ENCODE measurements at places on chromosomes 2 and 18.

DNA sequence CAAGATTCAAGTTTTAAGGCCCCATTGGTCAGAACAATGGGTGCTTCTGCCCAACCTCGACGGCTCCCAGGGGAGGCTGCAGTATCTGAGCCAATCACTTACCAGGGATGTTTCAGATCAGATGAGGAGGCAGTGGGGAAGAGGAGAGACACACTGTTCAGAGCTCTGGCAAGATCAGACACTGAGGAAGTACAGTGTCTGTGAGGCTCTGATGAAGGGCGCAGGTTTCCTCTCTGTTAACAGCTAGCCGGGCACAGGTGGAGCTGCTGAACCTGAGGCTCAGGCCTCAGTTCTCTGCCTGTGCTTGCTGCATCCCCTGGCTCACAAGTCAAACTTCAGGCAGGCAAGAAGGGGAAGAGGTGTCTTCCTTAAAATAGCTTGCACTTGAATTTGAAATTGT, 69.7 kb downstream of the TPO start:
- no peak for DNase-seq

GRCh38 chr2:75320898-75321598, 121.7 kb upstream of the TACR1 start:
- no peak for DNase-seq

- DNase-seq = no peak
Measured at GRCh38 chr18:5521000-5521399, 22.8 kb downstream of the EPB41L3 start.

- no peak for DNase-seq
Measured at GRCh38 chr18:6444466-6445228, 29.9 kb upstream of the L3MBTL4 start.

- no peak for DNase-seq
Measured at GRCh38 chr2:105385731-105386540, 12.9 kb downstream of the FHL2 start.

- no peak for DNase-seq
Measured at GRCh38 chr18:49608366-49609255, 46.8 kb downstream of the LIPG start.

- DNase-seq = no peak
Measured at GRCh38 chr2:145043399-145043834, 523.5 kb upstream of the ZEB2 start.

GRCh38 chr18:73777356-73778031, 370.1 kb downstream of the FBXO15 start:
- DNase-seq = no peak

- DNase-seq = no peak
Measured at GRCh38 chr2:11642972-11643371, 27.0 kb downstream of the NTSR2 start.

DNA sequence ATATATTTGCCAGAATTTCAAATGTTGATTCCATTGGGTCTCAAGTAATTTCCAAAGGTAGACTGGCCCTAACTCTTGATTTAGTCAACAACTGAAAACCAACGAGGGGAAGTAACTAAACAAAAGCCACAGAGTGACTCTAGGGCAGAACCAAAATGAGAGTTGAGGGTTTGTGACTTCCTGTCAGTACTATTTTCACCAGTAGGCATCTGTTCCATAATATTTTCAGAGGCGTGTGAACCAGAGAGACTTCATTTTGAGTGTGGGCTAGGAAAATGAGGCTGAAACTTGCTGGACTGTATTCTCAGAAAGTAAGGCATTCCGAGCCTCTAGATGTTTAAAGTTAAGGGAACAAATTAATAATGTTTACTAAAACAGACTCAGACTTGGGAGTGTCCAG, 70.6 kb downstream of the GDF7 start:
- DNase-seq = no peak

- no peak for DNase-seq
Measured at GRCh38 chr2:133252780-133253355, 315.4 kb downstream of the NCKAP5 start.

GRCh38 chr2:24915796-24916195, 4.2 kb downstream of the ADCY3 start:
- DNase-seq = no peak

- DNase-seq = no peak
Measured at GRCh38 chr2:43100362-43100882, 126.0 kb downstream of the ZFP36L2 start.

- DNase-seq = no peak
Measured at GRCh38 chr18:41617647-41618046, 337.4 kb upstream of the PIK3C3 start.

DNA sequence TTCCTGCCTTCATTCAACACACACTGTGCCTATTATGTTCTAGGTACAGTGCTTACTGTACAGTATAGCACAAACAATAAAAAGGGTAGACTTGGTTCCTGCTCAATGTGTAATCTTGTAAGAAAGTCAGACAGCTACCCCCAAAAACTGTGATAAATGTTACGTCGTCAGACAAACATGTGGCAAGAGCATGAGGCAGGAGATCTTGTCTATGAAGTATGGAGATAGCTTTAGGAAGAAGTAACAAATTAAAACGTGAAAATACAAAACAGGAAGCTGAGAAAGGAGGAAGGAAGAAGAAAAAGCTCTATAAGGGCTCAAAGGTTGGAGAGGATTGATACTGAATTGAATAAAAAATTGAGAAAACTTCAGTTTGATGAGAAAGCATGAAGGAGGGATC, 276.2 kb upstream of the HNRNPA3 start:
- DNase-seq = no peak

DNA sequence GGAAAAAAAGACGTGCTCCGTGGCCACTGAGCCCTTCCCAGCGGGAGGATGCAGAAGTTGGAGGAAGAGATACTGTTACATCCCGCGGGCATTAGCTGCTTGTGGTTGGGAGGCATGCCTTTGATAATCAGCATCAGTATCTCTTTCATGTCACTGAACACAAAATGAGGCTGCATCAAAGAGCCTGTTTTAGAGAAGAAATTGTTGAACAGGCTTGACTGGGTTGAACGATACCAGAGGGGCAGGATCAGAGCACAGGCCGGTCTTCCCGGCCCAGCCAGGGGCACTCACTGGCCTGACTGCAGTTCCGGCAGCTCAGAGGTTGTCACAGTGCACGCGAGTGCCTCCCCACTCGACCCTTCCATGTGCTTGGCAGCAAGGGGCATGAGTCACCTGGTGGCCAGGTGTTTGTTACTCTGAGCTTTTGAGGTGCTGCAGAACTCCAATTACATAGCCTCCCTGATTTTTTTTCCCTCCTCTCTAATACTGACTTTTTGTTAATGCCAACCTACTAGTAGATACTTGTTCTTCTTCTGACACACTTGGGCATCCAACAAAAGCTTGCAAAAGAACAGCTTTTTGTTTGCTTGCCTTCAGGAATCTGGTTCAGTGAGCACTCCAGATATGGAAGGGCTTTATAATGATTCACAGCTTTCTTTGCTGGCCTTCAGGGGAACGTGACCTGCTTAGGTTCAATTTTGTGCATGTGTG, 121.6 kb downstream of the VAPA start:
- no peak for DNase-seq

DNA sequence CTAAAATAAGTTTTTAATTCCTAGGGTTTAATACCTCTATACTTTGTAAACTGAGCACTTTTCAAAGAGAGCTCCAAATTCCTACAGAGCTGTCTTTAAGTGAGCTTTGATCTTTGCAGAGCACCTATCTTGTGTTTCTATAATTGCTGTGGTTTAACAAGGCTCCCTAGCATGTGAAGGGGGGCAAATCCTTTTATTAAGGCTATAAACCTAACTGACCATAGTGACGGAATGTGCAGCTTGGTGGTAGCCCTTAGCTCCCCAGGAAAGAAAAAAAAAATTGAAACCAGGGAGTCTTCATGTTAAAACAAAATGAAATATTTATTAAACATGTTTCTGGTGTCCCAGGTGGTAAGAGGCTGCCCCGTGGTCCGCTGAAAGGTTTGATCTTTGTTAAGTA, 78.6 kb upstream of the ETAA1 start:
- no peak for DNase-seq

GRCh38 chr2:27133195-27133875, 1.1 kb downstream of the PREB start:
- DNase-seq = no peak

DNA sequence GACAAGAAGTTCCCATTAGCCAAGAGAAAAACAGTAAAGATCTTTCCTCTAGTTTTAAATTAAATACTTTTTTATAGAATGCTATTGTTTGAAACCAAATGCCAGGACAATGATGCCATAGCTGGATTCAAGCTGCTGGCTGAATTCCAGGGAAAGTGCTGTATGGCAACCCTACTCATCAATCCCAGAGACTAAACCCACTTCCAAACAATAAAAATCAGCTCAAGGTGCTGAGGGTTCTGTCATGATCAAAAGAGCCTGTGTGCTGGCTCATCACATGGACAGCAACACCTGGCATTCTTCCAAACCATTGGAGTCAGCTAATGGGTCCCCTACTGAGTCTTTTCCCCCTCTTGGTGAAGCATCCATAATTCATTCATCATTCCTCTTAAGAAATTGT, 53.7 kb upstream of the PARD3B start:
- DNase-seq = no peak

- no peak for DNase-seq
Measured at GRCh38 chr18:68997845-68998244, 200.0 kb downstream of the CCDC102B start.

GRCh38 chr18:13178976-13179375, 39.6 kb upstream of the LDLRAD4 start:
- DNase-seq = no peak

DNA sequence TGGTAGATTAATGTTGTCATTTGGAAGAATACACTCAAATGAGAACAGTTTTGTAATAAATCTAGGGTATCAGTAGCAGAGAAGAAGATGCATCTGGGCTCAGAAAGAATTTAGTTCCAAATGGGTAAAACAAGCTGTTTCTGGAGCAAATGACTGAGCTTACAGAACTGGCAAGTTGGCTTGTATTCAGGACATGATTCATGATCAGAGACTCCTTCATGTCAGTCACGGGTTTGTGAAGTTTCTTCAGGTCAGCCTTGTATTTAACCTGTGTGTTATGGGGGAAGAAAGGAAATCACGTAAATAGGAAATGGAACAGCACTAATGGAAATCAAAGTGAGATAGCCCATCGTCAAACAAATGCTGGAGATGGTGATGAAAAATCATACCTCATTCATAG, 109.1 kb downstream of the RIF1 start:
- no peak for DNase-seq

GRCh38 chr2:33859811-33860461, 260.8 kb upstream of the FAM98A start:
- no peak for DNase-seq

DNA sequence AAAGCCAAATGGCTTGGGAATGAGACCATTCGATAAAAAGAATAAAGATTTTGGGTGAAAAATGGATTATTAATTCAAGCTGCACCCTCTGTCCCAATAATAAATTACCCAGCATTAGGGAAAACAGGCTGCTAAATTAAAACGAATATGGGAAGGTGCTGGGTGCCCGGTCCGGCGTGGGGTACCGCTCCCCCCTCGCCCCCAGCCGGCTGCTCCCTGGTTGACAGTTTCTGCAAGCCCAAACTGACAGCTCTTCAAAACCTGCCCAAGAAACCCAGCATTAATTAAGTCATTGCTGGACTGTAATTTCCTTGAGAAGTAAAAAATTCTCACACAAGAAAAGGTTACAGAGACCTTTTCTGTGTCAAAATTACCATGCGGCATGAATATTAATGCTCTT, 98.6 kb downstream of the PTGR3 start:
- no peak for DNase-seq

GRCh38 chr2:190583507-190584337, 49.2 kb upstream of the NEMP2 start:
- DNase-seq = no peak

GRCh38 chr2:75379476-75380210, 180.3 kb upstream of the TACR1 start:
- no peak for DNase-seq

DNA sequence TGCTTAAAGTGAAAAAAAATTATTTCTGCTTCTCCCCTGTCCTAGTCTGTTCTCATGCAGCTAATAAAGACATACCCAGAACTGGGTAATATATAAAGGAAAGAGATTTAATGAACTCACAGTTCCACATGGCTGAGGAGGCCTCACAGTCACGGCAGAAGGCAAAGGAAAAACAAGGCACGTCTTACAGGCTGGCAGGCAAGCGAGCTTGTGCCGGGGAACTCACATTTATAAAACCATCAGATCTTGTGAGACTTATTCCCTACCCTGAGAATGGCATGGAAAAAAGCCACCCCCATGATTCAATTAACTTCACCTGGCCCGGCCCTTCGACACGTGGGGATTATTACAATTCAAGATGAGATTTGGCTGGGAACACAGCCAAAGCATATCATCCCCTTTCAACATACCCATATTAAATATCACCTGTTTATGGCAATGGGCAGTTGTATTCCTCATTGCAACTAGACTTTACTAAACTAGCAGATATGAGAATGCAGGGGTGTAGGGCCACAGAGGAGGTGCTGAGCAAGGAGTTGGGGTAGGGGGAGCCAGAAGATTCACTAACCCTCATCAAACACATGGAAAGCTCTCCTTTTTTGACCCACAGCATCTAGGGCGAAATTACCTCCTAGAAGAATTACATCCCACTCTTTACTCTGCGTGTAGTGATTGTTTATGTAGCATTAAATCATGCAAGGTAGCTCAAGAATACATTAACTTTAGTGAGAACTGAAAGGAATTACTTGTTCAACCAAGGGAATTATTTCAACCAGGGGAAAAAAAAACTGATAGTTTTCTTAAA, 183.3 kb upstream of the DOK6 start:
- no peak for DNase-seq

- no peak for DNase-seq
Measured at GRCh38 chr2:72367530-72368225, 220.0 kb upstream of the CYP26B1 start.

- no peak for DNase-seq
Measured at GRCh38 chr2:239918749-239919148, 106.4 kb downstream of the NDUFA10 start.

- DNase-seq = no peak
Measured at GRCh38 chr18:56986829-56987228, 160.1 kb upstream of the BOD1L2 start.

GRCh38 chr2:176096986-176097819, 2.4 kb upstream of the HOXD12 start:
- no peak for DNase-seq

DNA sequence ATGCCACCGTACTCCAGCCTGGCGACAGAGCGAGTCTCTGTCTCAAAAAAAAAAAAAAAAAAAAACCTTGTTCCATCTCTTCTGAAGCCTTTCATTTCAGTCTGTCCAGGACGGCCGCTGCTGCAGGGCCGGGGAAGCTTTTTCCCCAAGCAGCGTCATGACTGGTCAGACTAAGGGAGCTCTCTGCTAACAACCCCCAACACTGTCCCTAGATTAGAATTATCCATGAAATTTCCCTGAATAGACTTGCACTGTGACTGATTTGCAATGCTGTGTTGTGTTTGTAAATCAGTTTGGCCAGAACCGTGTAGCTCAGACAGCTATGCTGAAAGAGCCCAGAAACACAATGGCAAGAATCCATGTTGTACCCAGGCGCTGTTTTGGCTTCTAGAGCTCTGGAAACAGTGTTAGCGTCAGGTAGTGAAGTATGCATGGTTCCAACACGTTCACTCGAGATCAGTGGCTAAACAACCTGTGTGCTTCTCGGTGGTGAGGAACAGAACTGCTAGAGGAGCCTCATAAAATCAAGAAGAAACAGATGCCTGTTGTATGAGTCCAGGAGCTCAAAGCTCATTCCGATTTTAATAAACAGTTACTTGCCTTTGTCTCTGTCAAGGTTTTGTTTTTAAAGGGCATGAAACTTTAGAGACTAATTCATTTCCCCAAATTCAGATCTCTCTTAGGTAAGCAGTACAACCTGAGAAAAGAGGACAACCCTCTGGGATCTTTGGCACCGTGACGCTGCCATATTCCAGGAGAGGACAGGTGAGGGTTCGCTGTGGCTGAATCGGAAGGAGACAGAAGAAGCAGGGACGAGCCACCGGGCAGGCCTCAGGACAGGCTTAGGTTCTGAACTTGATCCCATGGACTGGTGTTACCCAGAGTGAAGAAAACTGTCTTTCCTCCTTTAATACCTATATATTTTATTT, 43.5 kb downstream of the GORASP2 start:
- no peak for DNase-seq

All from stimulated activated CD8-positive, alpha-beta memory T cell treated with anti-CD3 and anti-CD28 coated beads, Interleukin-4, amount 100 ng/mL, for 1 hour (primary cell).